ENCODE measurements at places on chromosomes 11 and 22.

- no peak for DNase-seq
Measured at GRCh38 chr11:70289582-70289981, 19.1 kb downstream of the PPFIA1 start.

GRCh38 chr22:40939202-40939601 is 12.0 kb upstream of the RBX1 start:
- no peak for DNase-seq

- DNase-seq, result no peak
Measured at GRCh38 chr22:35459423-35459894, 59.5 kb downstream of the MCM5 start.

GRCh38 chr11:58965246-58965985 is 26.1 kb downstream of the GLYATL1 start:
- no peak for DNase-seq

GRCh38 chr11:115528225-115528624 is 24.0 kb upstream of the CADM1 start:
- DNase-seq, result no peak

- DNase-seq, result no peak
Measured at GRCh38 chr11:126466236-126467045, 111.0 kb downstream of the ST3GAL4 start.

DNA sequence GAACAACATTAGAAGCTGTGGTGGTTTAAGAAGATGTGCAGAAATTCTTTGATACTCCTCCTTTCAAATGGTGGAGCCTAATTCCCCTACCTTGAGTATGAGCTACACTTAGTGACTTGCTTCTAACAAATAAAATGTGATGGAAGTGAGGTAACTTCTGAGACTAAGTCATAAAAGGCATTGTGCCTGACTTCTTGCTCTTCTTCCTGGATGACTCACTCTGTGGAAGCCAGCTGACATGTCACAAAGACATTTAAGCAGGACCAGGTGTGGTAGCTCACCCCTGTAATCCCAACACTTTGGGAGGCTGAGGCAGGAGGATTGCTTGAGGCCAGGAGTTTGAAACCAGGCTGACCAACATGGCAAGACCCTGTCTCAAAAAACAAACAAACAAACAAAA is 3.9 kb upstream of the PLA2G3 start:
- DNase-seq, result no peak

DNA sequence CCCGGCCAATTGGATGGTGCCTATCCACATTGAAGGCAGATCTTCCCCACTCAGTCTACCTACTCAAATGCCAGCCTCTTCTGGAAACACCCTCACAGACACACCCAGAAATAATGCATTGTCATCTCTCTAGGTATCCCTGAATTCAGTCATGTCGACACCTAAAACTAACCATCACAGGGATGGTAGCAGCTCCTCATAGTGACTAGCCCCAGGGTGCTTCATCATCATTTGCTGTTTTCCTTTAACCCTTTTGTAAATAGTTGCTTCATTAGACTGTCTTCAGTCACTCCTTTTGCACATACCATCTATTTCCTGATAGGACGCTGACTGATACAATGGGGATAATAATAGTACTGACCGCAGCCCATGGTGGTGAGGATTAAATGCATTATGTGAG is 18.8 kb upstream of the AMOTL1 start:
- DNase-seq, result no peak

- peak; percentile 42 for DNase-seq
Measured at GRCh38 chr11:118792570-118793124, 1.7 kb upstream of the DDX6 start.

GRCh38 chr11:85196968-85197367 is 430.2 kb downstream of the DLG2 start:
- no peak for DNase-seq

GRCh38 chr11:117961896-117962295 is 24.3 kb upstream of the IL10RA start:
- no peak for DNase-seq

DNA sequence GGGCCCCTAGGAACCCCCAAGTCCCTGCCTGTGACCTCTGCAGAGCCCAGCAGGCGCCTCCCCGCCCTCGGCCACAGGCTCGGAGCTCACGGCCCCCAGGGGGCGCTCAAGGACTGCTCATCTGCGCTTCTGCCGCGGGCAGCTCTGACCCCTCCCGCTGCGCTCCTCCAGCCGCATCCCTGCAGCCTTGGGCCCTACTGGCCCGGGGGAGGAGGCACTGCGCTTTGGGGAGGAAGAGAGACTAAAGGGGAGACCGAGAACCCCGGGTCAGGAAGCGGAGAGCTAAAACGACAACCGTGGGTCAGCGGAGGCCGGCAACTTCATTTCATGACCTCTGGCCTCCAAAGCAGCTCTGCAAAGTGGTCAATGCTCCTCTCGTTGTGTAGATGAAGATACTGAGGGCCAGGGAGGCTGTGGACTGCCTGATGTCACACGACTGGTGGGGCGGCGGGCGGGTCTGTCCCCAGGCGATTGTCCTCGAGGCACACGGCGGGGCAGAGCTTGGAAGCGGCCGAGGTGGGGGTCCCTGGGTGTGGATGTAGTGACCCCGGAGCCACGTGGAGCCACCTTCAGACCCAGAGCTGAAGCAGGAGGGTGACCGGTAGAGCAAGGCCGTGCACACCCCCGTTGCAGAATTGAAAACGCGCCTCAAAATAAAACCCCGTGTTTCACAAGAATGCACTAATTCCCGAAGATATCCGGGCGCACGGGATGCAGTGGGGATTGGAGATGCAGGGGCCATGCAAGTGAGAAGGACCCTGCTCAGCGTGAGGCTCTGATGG is 2.7 kb upstream of the KRTAP5-6 start:
- DNase-seq, result peak; percentile 61

DNA sequence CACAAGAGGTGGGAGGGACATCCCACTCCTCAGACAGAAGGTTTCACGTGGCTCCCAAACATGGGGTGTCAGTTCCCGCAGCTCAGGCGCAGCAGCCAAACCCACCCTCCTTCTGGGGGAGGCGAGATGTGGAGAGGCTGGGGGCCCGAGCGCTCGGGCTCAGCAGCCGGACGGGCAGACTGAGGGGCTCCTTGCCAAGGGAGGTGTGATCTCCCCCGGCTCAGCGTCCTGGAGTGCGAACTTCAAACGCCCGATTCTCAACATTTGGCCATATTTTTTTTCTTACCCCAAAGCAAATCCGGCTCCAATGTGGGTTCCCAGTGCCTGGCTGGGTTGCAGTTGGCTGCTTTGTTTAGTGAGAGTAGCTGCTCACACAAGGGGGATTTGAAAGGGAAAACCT is 477.9 kb downstream of the MN1 start:
- DNase-seq, result no peak

- no peak for DNase-seq
Measured at GRCh38 chr11:2217211-2218030, 45.8 kb upstream of the TH start.

DNA sequence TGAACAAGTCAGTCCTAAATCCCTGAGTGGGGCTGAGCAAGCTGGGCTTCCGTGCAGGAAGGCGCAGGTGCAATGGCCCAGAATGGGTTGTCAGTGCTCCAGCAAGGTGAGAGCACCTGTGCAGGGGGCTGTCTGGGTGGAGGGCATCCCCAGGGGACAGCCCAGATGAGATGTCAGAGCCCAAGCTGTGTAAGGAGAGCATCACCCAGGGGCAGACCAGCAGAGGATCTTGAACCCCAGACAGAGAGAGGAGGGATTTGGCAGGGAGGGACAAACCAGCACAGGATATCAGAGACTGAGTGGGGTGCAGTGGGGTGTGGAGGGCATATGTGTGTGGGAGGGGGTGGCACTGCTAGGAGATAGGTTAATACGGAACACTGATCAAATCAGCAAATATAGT is 114.9 kb upstream of the TMEM45B start:
- no peak for DNase-seq

GRCh38 chr11:119091178-119091577 is 6.5 kb downstream of the HMBS start:
- no peak for DNase-seq

DNA sequence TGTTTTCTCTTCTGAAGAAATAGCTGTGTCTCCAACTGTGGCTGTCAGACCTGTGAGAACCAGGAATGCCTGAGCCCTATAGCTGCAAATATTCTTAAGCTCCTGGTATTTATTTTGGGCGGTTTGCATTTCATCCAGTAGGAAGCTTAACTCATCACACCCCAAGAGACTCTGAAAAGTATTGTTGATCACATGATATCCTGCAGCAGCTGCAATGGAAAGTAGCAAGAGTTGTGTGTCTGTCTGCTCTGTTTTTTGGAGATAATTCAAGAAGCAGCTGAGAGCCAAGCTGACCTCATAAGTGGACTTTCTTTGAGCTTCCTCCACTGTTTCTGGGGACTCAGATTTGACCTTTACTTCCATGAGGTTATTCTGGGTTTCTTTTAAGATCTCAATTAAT is 36.4 kb upstream of the MRPL17 start:
- DNase-seq, result no peak

DNA sequence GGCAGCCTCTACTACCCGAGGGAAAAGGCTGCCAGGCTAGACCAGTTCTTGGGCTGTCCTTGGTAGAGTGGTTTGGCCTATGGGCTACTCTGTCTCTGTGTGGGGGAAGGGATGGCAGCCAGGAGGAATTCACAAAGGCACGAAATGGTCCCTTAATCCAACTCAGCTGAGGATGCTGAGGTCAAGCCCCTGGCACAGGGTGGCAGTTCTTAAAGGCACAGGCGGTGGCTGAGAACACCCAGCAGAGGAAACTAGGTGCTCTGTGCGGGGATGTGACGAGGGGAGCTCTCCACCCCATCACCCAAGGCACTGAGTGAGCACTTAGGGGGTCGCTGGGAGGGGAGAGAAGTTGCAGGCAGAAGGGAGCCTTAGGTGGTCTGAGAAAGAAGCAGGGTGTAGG is at the start of gene MFRP:
TSS of gene MFRP (minus strand) at position 101 of the 400 bp plus-strand sequence. CDS start 192 bp downstream, outside the sequence.
- no peak for DNase-seq

DNA sequence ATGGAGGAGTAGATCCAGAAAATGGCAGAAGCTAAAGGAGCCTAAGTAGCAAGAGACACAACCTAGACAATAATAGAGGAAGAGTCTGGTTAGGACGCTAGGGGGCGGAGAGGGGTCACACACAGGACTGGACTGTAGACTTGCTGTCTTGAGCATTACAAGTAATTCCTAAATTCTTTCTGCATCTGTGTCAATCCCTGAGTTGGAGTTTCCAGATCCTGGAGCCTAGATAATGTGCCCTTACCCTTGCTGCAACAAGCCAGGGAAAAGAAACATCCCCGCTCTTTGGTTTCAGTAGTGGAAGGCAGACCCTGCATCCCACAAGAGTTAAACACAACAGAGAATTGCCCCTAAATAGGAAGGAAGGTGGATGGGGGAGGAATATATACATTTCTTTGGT is 14.9 kb upstream of the CCDC73 start:
- DNase-seq, result no peak

DNA sequence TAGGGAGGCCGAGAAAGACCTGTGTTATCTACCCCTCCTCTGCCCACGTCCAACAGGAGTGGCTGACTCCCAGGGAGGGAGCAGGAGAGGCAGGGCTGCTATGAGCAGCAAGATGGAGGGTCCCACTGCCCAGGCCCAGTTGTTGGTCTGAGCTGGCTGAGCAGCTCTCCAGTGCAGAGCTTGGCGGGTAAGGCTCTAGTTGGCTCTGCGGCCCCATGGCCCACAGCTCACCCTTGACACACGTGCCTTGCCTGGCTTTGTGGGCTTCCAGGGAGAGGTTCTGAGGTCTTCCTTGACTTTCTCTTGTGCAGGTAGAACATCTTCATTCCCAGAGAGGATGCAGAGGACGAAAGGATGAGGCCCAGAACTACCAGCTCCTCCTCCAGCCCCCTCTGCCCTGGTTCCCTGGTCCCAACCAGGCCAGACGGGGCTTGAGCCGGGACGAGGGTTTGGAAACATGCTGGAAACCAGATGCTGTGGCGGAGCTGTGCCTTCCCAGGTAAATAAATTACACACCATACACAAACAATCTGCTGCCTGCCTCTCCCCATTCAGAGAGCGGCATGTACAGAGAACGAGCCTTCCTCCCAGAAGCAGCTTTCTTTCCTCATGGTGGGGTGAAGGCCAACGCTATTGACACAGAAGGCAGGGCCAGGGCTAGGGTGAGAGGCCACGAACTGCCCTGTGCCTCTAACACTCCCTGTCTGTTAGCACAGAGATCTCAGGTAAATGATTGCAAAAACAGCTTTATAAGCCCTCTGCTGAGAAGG is 48.1 kb downstream of the DSCAML1 start:
- DNase-seq, result no peak

- no peak for DNase-seq
Measured at GRCh38 chr11:116605543-116606459, 167.0 kb downstream of the BUD13 start.

GRCh38 chr11:117691218-117691514 is 105.8 kb downstream of the DSCAML1 start:
- DNase-seq, result no peak

GRCh38 chr11:30938171-30938570 is 352.0 kb upstream of the MPPED2 start:
- no peak for DNase-seq

DNA sequence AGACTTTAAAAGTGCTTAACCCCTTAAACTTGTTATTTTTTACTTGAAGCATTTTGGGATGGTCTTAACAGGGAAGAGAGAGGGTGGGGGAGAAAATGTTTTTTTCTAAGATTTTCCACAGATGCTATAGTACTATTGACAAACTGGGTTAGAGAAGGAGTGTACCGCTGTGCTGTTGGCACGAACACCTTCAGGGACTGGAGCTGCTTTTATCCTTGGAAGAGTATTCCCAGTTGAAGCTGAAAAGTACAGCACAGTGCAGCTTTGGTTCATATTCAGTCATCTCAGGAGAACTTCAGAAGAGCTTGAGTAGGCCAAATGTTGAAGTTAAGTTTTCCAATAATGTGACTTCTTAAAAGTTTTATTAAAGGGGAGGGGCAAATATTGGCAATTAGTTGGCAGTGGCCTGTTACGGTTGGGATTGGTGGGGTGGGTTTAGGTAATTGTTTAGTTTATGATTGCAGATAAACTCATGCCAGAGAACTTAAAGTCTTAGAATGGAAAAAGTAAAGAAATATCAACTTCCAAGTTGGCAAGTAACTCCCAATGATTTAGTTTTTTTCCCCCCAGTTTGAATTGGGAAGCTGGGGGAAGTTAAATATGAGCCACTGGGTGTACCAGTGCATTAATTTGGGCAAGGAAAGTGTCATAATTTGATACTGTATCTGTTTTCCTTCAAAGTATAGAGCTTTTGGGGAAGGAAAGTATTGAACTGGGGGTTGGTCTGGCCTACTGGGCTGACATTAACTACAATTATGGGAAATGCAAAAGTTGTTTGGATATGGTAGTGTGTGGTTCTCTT is 2.8 kb downstream of the MALAT1 start:
- DNase-seq, result no peak

DNA sequence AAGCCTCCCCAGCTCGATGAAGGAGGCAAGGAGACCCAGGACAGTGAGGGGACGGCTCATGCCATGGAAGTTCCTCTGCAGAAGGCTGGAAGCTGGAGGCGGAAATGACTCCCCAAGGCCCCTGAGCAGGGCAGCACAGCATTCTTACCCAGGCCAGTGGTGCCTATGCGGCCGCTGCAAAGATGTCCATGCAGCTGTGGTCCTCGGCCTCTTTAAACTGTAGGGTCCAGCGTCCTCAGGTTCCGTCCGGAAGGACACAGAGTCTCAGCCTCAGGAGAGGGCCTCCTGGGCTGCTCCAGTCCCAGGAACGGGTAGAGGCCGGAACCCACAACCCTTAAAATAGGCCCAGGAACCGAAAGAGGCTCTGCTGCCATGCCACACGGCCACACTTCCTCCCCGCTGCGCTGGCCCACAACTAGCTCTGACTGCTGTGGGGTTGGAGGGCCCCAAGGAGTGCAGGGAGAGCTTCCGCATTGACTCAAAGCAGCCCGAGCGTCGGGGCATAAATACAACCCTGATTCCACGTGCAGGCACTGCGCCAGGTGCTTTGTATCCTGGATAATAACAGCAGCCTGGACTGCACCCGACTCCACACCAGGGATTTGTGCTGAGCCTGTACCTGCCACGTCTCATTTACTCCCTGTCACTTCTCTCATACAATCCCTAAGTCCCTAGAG is 5.5 kb downstream of the KIAA0930 start:
- DNase-seq, result no peak

- no peak for DNase-seq
Measured at GRCh38 chr11:69645801-69646492, 5.0 kb downstream of the CCND1 start.

Measured in occipital lobe (tissue), 3 donors.